ENCODE measurements at places on chromosomes 13 and 19.
A peak's percentile ranks its signal among the peaks of the same experiment; 100 is the strongest.

DNA sequence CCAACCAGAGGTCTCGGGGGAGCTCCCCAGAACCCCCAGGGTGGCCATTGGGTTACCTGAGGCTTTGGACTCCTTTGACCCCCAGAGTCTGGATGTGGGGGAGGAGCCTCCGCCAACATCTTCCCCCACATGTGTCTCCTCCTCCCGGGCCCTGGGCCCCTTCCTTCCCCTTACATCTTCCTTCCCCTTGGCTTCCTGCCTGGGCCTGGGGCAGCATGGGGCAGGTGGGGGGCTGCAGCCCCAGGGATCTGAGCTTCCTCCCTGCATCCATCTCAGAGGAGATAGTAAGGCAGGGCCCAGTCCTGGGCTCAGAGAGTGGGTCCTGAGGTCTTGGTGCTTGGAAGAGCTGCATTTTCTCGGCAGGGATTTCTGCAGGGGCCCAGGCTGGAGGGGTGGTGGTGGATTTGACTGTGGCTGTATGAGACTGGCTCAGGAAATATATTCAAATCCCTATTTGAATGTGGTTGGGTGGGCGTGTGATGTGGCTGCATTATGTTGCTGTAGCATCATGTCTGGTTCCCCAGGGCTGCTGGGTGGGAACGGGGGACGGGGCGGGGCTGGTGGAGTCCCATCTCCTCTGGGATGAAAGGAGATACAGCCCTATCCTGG is 919 bp downstream of the VAV1 start:
- DNase-seq = no peak

- DNase-seq = no peak
Observed at GRCh38 chr13:45441633-45442032, 23.1 kb upstream of the COG3 start.

GRCh38 chr19:46988614-46989230 is 30.9 kb upstream of the NPAS1 start:
- no peak for DNase-seq

DNA sequence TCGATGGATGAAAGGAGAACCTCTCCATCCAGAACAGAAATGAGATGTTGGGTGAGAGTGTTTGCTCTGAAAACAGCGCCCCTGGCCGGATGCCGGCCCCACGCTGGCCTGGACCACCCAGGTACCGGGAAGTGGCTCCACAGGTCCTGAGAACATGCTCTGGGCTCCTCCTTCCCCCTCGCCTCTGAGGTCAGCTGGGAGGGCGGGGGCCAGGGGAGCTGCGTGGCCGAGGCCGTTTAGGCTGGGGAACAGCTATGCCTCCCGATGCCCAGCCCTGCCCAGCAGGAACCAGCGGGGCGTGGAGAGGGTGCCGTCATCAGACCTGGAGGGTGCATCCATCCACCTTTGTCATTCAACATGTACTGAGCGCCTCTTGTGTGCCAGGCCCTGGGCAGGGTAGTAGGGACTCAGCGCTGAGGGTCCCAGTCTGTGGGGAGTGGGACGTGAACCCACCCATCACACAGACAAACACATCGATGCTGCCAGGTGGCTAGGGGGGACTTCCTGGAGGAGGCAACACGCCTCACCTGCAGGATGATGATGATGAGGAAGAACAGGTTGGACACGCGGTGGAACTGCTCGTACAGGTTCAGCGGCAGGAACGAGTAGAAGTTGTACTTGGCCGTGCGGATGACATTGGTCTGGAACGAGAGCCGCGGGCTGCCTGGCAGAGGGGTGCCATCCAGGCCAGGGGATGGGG is 4.2 kb downstream of the ATP8B3 start:
- no peak for DNase-seq

- DNase-seq = peak; percentile 69
Observed at GRCh38 chr19:35963514-35963913, 27.3 kb downstream of the LRFN3 start.

DNA sequence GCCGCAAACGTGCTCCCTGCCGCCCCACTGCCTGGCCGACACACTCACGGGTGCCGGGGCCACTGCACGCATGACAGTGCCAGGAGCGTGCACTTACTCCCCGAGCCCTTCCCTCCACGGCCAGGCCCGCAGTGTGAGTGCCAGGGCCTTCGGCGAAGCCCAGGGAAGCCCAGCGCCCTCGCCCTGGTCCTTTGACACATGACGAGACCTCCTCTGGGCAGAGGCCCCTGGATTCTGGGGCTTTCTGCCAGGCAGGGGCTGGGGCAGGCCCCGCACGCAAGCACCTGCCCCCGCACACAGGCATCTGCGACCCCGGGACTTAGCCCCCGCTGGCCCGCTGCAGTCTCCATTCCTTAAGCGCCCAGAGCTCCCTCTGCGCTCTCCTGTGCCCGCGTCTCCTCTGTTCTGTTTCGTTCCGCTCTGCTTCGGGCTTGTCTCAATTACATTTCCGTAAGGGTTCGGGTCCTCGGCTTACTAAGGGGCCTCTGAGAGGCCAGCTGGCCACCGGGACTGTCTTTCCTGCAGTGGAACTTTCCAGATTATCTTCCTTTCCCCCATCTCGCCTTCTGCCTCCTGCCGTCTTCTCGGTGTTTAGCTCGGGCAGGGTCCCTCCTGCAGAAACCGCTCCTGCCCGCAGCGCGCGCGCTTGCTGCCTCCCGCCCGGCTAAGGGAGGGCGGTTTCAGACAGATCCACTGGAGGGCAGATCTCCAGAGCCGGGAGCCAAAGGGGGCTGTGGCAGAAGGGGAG is 98.8 kb downstream of the ING1 start:
- no peak for DNase-seq

All from neuronal stem cell (in vitro differentiated cells).